ENCODE measurements at places on chromosomes 7 and 10. TPM values are rescaled to one million over a fixed set of nuclear protein-coding genes. Genes with fewer than 3 reads are reported as not detected.
A peak's percentile ranks its signal among the peaks of the same experiment; 100 is the strongest.

DNA sequence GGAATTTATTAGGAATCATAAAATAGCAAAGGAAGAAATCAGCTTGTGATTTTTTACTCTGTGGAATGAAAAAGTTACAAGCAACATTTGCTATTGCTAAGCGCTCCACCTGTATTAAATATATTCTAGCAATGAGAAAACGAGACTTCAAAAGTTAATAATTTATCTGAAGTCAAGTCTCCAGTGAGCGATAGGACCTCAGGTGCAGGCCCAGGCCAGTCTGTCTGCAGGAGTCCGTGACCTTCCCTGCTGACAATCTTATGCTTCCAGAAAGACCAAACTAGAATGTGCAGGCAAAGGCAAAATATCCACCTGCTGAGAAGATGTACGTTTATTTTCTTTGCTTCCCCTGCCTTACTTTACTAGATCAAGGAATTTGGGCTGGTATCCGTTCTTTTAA is 22.7 kb downstream of the MRC1 start:
- DNase-seq = no peak

- DNase-seq = no peak
Measured at GRCh38 chr10:70057306-70057705, 4.7 kb downstream of the MACROH2A2 start.

DNA sequence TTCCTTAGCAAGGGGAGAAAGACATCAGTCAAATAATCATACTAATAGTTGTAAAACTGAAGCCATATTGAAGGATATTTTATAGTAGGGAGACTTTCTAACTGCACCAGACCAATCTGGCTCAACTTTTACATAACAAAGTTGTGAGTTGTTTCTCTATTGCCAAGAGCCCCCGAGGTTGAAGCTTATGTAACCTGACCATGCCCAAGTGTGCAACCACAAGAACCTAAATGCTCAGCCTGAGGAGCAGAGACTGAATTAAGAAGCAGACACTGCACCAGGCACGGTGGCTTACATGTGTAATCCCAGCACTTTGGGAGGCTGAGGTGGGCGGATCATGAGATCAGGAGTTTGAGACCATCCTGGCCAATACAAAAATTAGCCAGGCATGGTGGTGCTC is 77.3 kb upstream of the ARMC3 start:
- no peak for DNase-seq

- DNase-seq = peak; percentile 1
Measured at GRCh38 chr10:43237631-43238446, 29.0 kb downstream of the RASGEF1A start.

GRCh38 chr10:36759141-36759805 is 366.1 kb upstream of the ANKRD30A start:
- DNase-seq = peak; percentile 25

- no peak for DNase-seq
Measured at GRCh38 chr7:28573059-28573553, 160.8 kb downstream of the CREB5 start.

DNA sequence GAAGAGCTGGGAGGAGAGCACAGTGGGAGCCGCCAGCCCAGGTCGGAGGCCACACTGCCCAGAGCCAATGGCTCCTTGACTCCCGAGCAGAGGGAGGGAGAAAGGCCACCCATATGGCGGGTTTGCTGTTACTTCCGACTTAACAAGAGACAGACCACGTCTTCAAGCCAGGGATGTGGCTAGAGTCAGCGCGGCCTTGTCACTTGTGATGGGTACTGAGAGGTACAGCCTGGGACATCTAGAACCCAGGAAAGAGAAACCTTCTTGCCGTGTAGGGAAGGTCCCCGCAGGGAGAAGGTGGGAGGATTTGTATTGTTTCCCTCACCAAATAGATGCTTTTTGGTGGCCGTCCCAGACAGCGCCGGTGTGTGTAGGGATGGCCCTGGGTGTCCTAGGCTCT is 127.6 kb downstream of the PAXIP1 start:
- no peak for DNase-seq

- DNase-seq = peak; percentile 25
Measured at GRCh38 chr7:28419716-28420115, 7.4 kb downstream of the CREB5 start.

DNA sequence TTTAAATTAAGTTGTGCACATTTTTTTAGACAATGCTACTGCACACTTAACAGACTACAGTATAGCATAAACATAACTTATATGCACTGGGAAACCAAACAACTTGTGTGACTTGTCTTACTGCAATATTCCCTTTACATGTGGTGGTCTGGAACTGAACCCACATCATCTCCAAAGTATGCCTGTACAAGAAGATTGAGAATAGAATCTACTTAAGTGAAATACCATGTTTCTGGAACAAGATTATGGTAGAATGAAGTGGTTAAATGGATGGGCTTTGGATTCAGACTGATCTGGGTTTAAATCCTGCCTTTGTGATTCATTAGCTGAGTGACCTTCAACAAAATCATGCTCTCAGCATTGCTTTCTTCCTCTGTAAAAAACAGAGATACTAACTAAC is 30.7 kb downstream of the CUL2 start:
- DNase-seq = no peak

DNA sequence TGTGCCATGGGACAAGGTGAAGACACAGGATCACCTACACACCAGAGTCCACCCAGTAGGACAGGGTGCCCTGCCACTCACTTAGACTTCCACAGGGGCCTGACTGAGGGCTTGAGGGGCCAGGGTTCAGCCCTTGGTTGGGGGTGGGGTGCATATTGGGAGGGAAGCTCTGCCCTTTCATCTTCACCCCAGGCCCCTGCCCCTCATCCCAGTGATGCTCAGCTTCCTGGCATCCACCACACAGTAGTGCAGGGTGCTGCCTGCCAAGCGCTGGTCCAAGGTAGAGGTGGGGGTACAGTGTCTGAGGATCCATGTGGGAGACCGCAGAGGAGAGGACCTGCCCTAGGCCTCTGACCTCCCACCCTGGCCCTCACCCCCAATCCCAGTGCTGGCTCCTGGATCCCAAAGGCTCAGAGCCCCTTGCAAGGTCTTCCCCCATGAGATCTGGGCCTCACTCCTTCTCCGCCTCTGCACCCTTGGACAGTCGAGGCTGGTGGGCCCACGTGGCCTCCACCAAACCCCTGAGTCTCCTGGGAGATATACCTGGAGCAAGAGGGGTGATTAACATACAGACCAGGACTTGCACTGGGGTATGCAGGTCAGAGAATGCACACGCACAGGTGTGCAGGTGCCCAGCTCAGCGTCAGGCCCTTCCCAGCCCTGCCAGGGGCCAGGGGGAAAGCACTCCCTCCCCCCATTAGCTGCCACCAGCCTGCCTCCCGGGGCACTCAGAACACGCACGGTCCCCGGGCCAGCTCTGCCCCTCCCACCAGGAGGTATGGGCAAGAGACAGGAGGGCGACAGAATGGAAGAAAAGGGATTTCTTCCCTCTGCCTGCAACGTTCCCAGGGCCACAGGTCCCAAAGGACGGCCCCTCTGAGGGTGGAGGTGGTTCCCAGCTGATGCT is 8.6 kb upstream of the IRF5 start:
- DNase-seq = peak; percentile 3

DNA sequence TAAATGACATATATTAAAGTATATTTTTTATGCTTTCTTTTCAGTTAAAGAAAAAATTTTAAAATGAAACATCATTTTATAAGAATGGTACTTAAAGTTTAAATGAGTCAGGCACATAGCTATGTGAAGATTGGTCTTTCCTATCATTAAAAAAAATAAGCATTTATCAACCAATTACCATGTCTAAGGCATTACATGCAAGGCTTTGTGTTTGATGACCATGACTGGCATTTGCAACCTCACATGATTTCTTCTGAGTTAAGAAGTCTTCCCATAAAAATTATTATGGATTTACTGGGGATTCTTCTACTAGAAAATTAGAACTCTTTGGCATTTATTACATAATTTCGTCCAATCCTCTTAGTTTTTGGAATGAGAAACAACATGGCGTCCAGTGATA is 776.1 kb downstream of the MAGI2 start:
- DNase-seq = no peak

DNA sequence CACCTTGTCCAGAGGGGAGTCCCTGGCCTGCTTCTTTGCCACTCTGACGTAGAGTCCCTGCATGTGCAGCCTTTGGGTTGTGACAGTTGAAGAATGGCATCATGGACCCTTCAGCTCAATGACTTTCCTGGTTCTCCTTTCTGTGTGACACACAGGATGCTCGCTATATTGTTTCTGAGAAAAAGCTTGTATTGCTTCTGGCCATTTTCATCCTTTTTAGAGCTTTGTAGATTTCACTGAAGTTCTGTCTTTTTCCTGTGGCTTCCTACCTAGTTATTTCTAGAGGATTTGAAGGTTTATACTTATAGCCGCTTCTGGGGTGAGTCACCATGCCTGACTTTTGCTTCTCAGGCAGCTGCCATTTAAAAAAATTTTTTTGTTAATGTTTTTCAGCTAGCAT is 27.0 kb downstream of the SND1 start:
- no peak for DNase-seq

DNA sequence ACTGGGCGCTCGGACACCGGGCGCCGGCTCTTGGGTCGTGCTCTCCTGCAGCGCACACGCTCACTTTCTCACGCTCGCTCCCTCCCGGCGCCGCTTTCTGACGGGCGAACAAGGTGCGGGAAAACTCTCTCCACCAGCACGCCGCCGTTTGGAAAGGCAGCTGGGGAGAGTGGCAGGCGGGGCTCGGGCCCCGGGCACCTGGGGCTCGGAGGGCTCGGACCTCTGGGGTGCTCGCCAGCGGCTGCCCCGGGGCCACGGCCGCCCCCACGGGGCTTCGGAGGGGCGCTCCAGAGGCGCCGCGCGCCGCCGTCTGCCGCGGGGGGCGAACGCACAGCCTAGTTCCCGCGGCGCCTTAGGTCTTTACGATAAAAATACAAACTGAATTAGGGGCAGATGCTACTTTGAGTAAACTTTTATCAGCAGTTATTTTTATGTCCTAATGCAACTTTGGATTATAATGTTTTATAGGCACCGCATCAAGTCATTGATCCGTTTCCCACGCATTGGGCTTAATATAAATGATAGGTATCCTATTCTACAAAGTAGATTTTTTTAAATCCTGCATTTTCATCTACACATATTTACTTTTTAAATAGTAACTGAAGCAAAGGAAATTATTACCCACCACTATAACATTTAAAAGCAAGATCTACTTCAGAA is 535 bp upstream of the EPC1 start:
- DNase-seq = no peak

DNA sequence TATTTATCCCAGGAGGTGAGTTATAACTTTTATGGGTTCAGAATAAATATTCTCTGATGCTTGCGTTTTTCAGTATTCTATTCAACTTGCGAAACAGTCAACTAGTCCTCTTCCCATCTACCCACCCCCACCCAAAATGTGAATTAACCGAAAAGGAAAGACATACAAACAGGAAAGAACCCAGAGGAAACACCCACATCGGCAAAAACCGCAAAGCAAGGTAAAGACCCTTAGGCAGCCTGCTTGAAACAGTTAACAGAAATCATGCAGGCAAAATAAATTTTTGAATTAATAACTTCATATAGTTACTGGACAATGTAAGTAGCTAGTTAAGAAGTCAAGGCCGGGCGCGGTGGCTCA is 5.4 kb downstream of the ZC3HAV1 start:
- DNase-seq = no peak

DNA sequence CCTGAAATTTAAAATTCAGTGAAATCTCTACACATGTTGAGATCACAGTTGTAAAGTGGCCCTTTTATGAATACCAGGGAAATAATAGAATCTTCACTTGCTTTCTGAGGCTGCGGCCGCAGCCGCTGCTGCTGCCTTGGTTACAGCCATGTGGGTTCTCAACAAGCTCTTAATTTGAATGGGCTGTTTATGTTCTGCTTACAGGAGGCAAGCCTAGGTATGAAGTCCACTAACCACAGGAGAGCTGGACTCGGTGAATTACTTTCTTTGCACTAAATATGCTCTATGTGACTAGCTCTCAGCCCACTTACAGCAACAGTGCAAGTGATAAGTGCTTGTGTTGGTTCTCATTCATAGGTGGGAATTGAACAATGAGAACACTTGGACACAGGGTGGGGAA is 410.8 kb downstream of the SFMBT2 start:
- DNase-seq = no peak

DNA sequence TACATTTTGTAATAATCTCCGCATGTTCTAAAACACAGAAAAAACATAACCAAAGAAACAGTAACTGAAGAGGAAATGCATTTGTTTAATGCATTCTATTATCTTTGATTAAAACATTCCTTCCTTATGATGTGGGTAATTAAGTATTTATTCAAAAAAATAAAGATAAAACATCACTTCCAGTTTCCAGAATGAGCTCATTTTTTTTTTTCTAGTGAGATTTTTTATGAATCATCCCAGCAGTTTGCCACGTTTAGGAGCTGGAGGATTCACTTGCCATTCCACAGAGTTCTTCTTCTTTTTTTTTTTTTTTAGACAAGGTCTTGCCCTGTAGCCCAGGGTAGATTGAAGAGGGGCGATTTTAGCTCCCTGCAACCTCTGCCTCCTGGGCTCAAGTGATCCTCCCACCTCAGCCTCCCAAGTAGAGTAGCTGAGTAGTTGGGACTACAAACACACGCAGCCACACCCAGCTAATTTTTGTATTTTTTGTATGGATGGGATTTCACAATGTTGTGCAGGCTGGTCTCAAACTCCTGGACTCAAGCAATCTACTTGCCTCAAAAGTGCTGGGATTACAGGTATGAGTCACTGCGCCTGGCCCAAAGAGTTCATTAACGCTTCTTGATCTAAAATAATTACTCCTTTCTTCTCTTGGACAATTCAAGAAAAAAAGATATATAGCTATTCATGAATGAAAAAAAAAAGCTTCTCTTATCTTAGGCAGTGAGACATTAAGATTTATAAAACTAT is 177.3 kb downstream of the DKK1 start:
- DNase-seq = no peak

GRCh38 chr7:150375662-150376521 is 3.2 kb upstream of the ZNF775 start:
- DNase-seq = peak; percentile 19

DNA sequence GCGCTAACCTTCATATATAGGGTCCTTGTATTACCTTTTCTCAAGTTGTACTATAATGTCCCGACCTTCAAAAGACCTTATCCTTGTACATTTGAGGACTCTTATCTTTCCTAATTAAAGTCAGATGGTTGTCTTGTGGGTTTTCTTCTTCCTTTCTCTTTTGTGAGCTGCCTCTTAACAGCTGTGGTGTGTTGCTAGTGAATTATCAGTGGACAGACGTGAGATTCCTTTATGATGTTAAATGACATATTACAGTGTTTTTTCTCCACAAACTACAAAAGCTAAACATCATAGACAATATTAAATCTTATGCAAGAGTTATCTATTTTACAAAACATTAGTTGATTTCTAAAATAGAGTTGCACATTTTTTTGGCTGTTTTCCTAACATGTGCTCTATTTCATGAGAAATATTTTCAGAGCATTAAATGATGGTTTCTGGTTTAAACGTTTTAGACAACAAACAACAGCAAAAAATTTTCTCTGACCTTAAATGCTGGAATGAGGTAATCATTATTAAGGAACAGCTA is 272.2 kb upstream of the NPVF start:
- no peak for DNase-seq

- no peak for DNase-seq
Measured at GRCh38 chr7:108448584-108449505, 7.4 kb downstream of the NRCAM start.

The FAM131B gene
- 0.29 TPM for polyA plus RNA-seq

The SUGCT gene
- polyA plus RNA-seq = 8.9 TPM

The BICC1 gene
- polyA plus RNA-seq = 15.1 TPM

The EIF4EBP2 gene
- polyA plus RNA-seq = 97.6 TPM

The ECHDC3 gene
- polyA plus RNA-seq = 17.8 TPM

The SLF2 gene
- 19.6 TPM for polyA plus RNA-seq

The LIPK gene
- polyA plus RNA-seq = not detected

The LLCFC1 gene
- not detected for polyA plus RNA-seq

The CXCL12 gene
- 143 TPM for polyA plus RNA-seq

The FAM237B gene
- polyA plus RNA-seq = not detected

The PSPH gene
- 10.3 TPM for polyA plus RNA-seq

All from ovary (tissue), 10 donors.